ENCODE measurements at places on chromosomes 2 and 18.
A peak's percentile ranks its signal among the peaks of the same experiment; 100 is the strongest.

GRCh38 chr2:231613663-231614558 is 21.2 kb downstream of the TEX44 start:
- DNase-seq: peak; percentile 82

- no peak for DNase-seq
Measured at GRCh38 chr2:127324635-127325034, 30.7 kb upstream of the ERCC3 start.

- no peak for DNase-seq
Measured at GRCh38 chr2:37984589-37984988, 59.5 kb downstream of the RMDN2 start.

- no peak for DNase-seq
Measured at GRCh38 chr2:29562896-29563295, 358.5 kb downstream of the ALK start.
